NCI-H345 (cell line): ENCODE measurements at places on chromosomes 1 and 21.

DNA sequence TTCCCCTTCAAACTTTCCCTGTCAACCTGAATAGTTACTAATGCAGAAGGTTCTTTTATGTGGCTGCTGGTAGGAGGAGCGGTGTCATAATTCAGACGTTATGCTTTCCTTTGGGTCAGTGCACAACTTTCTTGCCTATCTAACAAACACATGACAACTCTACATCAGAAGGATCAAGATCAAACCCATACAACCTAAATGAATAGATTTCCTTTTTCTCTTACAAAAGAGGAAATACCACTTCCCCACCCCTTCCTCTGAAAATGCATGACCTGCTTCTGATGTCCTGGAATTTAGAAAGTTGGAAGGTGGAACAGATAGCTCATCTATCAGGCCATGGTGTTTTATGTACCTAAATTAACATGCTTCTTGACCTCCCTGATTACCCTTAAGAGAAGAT is 75.7 kb upstream of the ADGRL4 start:
- DNase-seq, result no peak

GRCh38 chr1:33088119-33088906 is 7.4 kb downstream of the AZIN2 start:
- no peak for DNase-seq

DNA sequence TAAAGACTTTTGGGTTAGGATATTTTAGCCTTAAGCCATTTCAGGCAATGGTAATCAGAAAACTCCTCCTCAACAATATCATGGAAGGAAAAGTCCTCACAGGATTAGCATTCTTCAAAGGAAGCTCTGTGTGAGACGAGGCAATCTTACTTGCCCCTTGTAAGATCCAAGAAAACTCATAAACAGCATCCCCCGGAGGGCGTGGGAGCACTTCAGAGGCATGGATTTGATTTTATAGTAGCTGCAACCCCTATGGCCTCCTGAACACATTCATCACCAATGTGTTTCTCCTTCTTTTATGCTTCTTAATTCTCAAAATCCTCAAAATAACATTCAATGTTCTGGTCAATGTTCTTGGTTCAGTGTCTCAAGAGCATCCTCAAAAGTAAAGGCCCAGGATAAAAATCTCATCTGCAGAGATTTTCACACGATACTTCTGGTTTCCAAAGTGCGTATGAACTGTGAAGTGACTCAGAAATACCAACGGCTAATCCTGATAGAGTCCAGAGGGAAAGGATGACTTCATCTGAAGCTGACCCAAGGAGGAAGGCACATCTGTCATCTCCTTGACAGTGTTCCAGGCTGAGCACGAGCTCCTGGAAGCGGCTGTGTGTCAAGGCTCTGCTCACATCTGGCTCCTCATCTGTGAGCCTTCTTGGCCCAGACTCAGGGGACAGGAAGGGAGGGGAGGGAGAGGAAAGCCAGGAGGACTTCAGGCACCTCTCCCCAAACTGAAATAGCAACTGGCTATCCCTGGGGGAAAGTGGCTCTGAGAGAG is 49.3 kb upstream of the PSEN2 start:
- no peak for DNase-seq

- DNase-seq, result no peak
Measured at GRCh38 chr21:37264808-37265207, 2.3 kb downstream of the VPS26C start.

- DNase-seq, result no peak
Measured at GRCh38 chr1:40090652-40091355, 6.2 kb downstream of the PPT1 start.

DNA sequence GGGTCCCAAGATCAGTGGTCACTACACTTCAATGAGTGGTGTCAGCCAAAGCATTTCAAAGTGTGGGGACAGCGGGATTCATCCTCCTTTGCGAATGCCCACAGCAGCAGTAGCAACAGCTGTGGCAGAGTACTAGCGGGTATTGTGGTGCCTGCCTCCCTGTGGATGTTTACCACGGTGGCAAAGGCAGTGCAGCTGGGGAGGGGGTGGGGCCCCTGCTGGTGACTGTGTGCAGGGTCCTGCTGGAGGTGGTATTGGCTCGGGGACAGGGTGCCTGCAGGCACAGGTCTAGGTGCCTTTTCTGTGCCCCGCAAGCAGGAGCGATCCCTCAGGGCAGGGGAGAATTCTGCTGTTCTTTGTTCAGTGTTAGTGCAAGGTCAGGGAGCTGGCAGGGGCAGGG is 415.7 kb downstream of the USP25 start:
- DNase-seq, result no peak

- DNase-seq, result no peak
Measured at GRCh38 chr1:175155473-175155856, 37.1 kb downstream of the KIAA0040 start.

- DNase-seq, result no peak
Measured at GRCh38 chr1:165793951-165794350, 25.3 kb upstream of the TMCO1 start.

GRCh38 chr1:16172964-16173446 is 17.1 kb upstream of the EPHA2 start:
- DNase-seq, result no peak

- DNase-seq, result no peak
Measured at GRCh38 chr1:25550155-25550506, 6.7 kb downstream of the LDLRAP1 start.

DNA sequence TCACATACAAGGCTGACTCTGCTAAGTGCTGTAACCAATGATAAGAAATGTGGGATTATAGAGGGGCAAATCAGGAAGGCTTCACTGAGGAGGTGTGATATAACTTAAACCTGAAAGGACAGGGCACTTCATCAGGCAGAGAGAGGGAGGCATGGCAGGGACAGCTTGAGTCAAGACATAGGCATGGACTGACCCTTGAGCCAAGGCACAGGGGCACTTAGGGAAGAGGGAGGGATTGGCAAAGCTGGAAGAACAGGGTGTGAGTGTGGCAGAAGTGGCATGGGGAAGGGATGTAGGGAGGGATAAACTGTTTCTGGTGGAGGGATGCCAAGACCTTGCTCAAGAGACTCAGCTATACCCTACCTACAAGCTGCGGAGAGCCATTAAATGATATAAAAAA is 81.3 kb downstream of the PLXNA2 start:
- no peak for DNase-seq

DNA sequence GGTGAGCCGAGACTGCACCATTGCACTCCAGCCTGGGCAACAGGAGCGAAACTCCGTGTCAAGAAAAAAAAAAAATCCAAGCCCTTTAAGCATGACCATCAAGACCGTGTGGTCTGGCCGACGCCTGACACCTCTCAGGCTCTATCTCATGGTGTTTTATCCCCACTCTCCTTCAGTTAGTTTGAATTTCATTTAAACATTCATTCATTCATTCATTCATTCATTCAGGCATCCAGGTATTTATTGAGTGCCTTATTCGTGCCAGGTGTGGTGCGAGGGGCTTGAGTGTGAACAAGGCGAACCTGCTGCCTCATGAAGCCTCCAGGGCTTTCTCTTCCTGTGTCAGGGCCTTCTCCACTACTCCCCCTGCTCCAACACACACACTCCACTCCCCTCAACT is 22.6 kb upstream of the OPRD1 start:
- DNase-seq, result no peak

GRCh38 chr1:67031121-67031858 is 22.7 kb downstream of the SLC35D1 start:
- no peak for DNase-seq

DNA sequence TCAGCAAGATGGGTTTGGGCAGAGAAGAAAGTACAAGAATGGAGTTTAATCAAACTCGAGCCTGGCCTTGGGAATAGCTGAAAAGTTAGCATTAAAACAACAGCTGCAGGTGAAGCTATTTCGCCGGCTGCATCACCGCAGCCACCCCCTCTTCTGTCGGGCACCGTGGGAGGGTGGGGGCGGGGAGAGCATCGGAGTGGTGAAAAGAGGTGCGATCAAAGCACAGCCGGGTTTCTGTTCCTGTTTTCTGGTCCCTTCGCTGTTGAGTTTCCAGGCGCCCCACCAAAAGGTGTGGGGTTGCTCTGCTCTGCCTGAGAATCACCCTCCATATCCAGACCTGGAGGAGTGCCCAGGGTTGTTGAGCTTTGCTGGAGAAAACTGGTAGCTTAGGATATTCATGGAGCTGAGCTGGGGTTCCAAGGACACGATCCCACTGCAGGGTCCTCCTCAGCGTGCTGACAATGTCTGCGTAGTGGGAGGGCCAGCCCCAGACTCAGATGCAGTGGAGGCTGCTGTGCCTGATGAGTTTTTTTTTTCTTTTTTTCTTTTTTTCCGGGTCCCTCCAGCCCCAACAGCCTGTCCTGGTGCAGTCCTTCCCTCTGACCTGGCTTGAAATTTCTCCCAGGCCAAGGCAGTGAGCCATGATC is 127.5 kb upstream of the C1orf174 start:
- no peak for DNase-seq

- DNase-seq, result no peak
Measured at GRCh38 chr21:37783016-37783415, 133.2 kb downstream of the KCNJ6 start.

DNA sequence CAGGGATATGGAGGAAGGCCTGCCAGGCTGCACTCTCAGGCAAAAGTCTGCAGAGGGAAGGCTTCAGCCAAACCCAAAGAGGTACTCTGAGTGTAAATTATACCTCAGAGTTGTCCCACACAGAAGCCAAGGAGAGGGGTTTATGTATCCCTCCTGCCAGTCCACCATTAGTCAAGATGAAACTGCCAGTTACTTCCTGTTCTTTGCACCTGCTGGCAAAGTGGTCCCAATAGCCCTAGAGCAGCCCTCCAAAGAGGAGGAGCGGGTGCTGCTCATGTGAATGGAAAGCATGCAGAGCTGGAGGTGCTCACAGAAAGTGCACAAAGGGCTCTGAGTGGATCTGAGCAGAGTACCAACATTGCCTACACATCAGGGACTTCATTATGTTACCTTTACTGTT is 37.1 kb upstream of the MCOLN3 start:
- no peak for DNase-seq
